T-helper 1 cell treated with Interleukin-12 subunit alpha and Interleukin-12 subunit beta and Interleukin-4 antibody, amounts not matched to agents 30 ng/mL and 1 ng/mL, for 36 hours (primary cell): ENCODE measurements at places on chromosomes 1 and 21. TPM values are rescaled to one million over a fixed set of nuclear protein-coding genes. Genes with fewer than 3 reads are reported as not detected.

Gene CRABP2
- 1.7 and 1.8 TPM in 2 replicates for total RNA-seq

Gene FAM43B
- total RNA-seq = not detected in 2 replicates

Gene NPPB
- total RNA-seq = not detected in 2 replicates

Gene ASB17
- not detected in 2 replicates for total RNA-seq

Gene SPATA45
- total RNA-seq = 0.93 TPM in 1 of 2 replicates, not detected in the other

Gene AKT3
- 27.0 and 27.8 TPM in 2 replicates for total RNA-seq

Gene PERM1
- total RNA-seq = not detected in 2 replicates

Gene HCRTR1
- not detected in 2 replicates for total RNA-seq

Gene KCNE2
- not detected in 2 replicates for total RNA-seq

Gene GOLT1A
- total RNA-seq = not detected in 2 replicates

Gene CRYBG2
- 3.8 and 4.2 TPM in 2 replicates for total RNA-seq

Gene HAO2
- not detected in 2 replicates for total RNA-seq

Gene CDC7
- total RNA-seq = 16.1 and 19.0 TPM in 2 replicates

Gene OR4F16
- total RNA-seq = not detected in 2 replicates

Gene CYYR1
- not detected in 2 replicates for total RNA-seq

Gene SPRR2E
- not detected in 2 replicates for total RNA-seq

Gene MAP3K21
- 0.91 and 0.93 TPM in 2 replicates for total RNA-seq

Gene PPIAL4G
- 0.56 and 1.0 TPM in 2 replicates for total RNA-seq

Gene S100A8
- not detected in 2 replicates for total RNA-seq

Gene VSIG8
- total RNA-seq = not detected in 2 replicates

Gene CHIA
- not detected in 2 replicates for total RNA-seq

Gene ZFP69
- 2.6 and 3.2 TPM in 2 replicates for total RNA-seq

Gene KRTAP19-6
- total RNA-seq = not detected in 2 replicates

Gene GIPC2
- 0.07 TPM in 2 replicates for total RNA-seq

Gene KRTAP12-2
- not detected in 2 replicates for total RNA-seq

Gene S100A16
- not detected in 2 replicates for total RNA-seq

Gene CD84
- total RNA-seq = 21.1 and 25.4 TPM in 2 replicates

Gene NRDC
- 200 TPM in 2 replicates for total RNA-seq

Gene CFHR2
- total RNA-seq = not detected in 2 replicates
